ENCODE measurements at places on chromosomes 7 and 10.

DNA sequence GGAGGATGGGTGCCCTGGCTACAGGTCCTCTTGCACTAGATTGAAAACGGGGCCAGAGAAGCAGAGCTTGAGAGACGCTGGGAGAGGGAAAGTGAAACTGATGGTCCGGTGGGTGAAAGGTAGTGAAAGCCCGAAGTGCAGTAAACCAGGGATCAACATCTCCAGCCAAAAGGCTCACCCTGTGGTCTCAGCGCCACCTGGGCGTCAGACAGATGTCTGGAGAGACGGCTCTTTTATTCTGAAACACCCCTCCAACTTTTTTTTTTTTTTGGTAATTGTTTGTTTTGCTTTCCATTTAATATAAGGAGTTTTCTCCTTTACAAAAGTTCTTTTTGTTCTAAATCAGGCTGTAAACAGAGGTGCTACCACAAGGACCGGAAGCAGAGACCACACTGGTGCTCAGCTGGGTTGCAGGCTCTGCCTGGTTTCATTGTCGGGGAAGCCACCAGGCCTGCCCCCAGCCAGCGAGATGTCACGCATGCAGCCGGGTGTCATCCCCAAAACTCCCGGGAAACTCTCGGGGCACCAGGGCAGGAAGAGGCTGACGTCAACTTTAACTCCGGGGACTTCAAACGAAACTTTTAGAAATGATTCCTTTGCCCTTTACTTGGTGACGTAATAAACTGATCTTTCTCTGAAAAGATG is 11.2 kb downstream of the IL2RA start:
- DNase-seq, result no peak

DNA sequence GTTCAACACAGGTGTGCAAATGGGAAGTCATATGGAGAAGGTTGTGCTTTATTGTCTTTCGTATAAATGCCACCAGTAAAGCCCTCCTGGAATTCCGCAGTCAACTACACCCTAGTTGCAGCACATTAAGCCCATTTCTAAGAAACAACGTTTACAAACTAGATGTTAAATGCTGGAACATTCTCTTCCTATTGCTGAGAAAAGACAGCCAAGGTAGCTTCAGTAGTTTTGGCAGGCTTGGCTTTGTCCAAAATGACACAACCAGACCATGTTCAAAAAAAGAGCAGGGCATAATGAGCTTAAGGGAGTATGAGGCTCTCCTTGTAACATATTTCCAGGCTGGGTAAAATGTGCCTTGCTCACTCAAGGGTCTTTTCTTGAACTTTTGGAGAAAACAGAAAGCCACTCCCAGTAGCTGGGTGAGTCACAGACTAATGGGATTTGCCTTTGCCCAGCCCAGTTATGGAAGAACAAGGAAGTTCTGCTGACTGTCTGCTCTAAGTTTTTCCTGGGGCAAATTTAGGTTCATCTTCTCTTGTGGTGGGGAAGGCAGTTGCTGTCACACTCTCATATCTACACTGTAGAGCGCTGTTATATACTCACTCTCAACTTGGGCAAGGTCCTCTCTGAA is 238.7 kb downstream of the PLXNA4 start:
- DNase-seq, result no peak

- DNase-seq, result no peak
These were observed 99.2 kb downstream of the RAMP3 start for GRCh38 chr7:45256775-45257174.

DNA sequence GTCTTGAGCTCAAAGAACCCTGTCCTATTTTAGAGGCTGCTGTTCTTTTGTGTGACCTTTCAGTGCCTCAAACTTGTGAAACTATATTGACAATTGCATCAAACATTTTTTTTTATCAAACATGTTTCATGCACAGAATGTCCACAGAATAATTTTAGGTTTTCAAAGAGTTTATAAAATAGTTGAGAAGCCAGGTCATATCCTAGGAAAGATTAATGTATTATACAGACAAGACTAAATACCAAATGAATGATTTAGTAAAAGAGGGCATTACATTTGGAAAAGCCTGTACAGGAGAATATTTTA is 67.0 kb downstream of the CDK6 start:
- no peak for DNase-seq

DNA sequence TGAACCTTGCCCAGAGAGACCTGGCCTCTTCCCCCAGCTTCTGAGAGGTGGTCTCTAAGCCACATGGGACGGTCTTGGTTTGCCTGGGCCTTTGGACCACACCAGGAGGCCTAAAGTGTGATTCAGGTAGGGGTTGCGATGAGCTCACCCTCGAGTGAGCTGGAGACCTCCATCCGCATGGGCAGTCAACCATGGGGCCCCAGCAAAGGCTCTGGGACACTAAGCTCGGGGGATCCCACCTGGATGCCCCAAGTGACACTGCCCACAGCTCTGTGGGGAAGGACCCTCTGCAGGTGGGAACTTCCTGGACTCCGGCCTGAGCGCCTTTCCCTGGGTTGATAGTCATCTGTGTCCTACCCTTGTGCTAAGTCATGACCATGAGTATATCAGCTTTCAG is 57.1 kb upstream of the FAM20C start:
- no peak for DNase-seq

DNA sequence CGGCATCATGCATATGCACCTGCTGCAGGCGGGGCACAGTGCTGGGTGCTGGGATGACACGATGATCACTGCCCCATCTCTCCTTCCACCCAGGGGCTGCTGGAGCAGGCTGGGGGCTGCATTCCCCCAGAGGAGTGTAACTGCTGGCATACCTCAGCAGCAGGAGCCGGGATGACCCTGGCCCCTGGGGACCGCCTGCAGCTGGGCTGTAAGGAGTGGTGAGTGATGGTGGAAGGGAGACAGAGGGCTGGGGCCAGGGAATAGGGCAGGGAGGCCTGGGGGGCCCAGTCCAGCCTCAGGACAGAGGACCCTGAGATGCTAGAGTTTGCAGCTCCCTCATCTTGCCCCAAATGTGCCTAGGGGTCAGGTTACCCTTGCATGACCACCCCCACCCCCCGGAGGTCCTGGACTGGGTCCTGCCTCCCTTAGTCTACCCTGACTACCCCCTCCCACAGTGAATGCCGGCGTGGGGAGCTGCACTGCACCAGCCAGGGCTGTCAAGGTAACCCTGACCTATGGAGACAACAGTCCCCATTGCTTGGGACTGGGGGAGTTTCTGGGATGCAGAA is 14.5 kb upstream of the ZNF862 start:
- DNase-seq, result no peak

DNA sequence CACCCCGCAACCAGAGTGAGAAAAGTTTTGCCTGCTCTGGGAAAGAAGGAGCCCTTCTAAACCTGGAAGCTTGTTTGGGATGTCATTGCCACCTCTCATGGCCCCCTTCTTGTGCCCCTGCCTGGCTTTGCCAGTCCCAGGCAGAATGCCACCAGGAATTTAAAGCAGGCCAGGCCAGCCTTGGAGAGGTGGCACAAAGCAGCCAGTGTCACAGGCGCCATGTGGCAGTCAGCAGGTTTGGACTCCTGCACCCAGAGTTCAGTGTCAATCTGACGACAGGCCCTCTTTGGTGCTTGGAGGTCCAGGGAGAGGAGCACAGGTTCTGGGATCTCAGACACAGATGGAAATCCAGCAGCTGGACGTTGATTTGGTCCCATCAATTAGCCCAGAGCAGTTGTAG is 12.7 kb downstream of the HK1 start:
- DNase-seq, result no peak

GRCh38 chr7:130850956-130851355 is 116.9 kb upstream of the KLF14 start:
- no peak for DNase-seq

- DNase-seq, result no peak
These were observed 70.7 kb downstream of the RELN start for GRCh38 chr7:103918631-103919271.

GRCh38 chr7:54846273-54846672 is 87.3 kb upstream of the SEC61G start:
- DNase-seq, result no peak

DNA sequence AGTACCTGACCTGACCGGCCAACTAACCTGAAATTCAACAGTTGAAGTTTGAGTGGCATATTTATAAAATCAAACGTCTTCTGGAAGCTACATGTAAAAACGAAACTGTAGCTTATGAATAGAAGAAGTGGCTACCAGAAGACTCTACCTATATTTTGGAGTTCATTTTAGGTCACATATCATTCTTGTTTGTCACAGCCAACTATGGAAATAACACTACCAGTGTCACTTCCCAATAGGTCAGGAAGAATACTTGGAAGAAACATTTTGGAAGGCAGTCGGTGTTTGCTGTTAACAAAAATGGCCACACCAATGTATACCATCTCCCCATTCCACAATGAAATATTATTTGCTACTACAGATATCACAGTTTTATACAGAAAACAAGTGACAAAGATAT is 12.6 kb downstream of the TWIST1 start:
- no peak for DNase-seq

GRCh38 chr10:14820775-14821154 is 17.1 kb downstream of the CDNF start:
- DNase-seq, result no peak

DNA sequence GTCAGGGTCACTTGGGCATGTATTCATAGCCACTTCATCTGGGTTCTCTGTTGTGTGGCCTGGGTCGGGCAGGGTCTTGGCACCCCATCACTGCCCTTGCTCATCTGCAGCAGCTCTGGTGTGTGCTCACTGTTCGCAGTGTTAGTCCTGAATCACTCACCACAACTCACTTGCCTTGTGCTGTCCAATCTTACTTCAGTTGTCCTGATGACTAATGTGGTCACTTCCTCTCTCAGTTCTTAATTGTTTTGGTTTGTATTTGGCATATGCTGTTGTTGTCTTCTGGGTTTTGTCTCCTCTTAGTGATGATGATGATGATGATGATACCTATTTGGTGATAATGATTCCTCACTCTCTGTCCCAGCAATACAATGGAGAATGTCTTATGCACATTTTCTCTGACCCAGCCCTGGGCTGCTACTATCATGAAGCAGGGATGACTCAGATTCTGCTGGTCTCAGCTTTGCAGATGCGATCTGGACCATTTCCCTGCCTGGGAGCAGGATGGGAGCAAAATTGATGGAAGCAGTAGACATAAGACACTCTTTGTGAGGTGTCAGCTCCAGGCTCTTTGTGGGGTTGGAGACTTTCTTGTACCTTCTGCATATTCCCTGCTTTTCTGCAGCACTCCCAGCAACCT is 17.0 kb downstream of the ADRA2A start:
- DNase-seq, result no peak

- no peak for DNase-seq
These were observed 174.3 kb upstream of the NUPR2 start for GRCh38 chr7:56290548-56290947.

DNA sequence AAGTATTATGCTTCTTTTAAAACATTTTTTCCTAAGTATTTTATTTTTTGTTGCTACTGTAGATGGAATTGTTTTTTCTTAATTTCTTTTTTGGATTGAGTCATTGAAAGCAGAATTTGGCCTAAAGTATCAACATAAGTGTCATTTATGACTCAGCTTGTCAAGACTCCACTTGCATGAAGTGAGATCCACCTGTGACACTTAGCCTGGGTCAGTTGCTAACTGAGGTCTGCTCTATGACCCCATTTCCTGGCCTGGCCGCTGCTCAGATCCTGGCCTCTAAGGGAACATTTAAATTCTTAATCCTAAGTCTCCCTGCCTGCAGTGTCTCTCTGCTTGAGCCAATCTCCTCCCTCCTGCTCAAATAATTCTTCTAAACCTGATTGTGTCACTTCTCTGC is 35.5 kb downstream of the TMEM270 start:
- no peak for DNase-seq

DNA sequence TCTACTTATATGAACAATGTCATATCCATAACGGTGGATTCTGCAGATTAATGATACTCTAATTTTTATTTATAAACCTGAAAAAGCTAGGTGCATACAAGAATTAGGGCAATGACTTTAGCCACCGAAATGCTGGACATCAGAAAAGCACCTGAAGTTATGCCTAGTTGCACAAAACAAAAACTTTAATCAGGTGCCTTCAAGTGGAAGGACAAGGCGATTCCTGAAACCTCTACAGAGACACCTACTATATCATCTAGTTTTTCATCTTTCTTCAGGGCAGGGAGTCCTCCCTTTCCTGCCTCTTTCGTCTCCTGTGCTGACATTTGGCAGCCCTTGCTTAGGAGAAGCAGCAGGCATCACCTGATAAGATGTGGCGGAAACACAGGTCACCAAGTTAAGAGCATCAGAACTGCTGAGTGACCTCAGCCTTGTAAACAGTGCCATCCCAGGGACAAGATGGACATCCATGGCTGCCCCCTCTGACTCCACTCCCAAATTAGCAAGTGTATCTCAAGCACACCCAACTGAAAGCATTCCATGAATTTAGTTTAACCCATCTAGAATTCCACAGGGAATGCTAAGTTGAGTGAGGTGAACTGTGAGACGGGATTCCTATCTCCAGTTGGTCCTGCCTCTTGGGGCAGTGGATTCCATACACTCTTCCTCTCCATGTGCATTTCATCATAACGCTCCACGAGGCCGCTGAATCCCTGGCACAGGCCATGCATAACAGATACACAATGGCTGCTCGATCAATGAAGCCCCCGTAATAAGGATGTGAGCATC is 5.8 kb downstream of the ITPRIP start:
- no peak for DNase-seq

- no peak for DNase-seq
These were observed 57.5 kb upstream of the CREB5 start for GRCh38 chr7:28354601-28355402.

DNA sequence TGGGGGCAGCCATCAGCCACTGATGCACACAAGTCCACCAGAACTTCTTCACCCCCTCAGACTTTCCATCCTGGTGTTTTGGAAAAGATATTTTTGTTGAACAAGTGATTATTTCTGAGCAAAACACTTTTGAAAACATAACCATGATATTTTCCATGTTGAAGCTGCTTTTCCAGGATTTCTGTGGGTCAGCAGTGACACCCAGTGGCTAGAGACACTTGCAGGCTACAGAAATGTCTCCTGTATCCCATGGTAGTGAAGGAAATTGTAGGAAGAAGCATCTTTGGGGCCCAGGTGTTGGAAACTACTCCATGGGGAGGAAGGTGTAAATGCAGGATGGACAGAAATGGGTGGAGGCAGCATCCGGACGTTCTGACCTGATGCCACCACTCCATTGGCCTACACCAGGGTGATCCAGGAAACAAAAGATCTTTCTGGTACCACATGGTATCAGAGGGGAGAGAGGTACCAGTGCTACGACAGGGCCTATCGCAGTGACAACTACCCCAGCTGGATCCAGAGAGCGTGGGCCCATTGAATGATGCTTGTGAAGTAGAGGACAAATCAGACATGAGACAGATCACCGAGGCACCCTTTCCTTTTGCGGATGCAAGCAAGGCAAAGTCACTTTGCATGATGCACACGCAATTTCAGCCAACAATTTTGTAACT is 111.7 kb upstream of the COBL start:
- no peak for DNase-seq

DNA sequence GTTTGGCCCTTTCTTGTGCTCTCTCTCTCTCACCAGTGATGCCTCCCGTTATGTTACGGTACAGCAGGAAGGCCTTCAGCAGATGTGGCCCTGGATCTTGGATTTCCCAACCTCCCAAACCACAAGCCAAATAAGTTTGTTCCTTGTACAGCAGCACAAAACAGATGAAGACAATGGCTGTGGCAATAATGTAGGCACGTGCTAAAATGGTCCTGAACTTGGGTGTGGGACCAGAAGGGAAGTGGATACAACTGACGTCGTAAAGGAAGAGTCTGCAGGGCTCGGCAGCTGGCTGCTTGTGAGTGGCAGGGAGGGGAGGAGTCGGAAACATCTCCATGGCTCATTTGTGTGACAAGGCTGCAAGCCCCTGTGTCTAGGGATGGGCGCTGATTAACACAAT is 26.8 kb downstream of the PROSER2 start:
- no peak for DNase-seq
